Posterior cingulate gyrus (tissue), 11 donors: ENCODE measurements at places on chromosomes 2 and 18.

- DNase-seq, result no peak
Observed at GRCh38 chr2:3574155-3574554, 905 bp upstream of the RPS7 start.

DNA sequence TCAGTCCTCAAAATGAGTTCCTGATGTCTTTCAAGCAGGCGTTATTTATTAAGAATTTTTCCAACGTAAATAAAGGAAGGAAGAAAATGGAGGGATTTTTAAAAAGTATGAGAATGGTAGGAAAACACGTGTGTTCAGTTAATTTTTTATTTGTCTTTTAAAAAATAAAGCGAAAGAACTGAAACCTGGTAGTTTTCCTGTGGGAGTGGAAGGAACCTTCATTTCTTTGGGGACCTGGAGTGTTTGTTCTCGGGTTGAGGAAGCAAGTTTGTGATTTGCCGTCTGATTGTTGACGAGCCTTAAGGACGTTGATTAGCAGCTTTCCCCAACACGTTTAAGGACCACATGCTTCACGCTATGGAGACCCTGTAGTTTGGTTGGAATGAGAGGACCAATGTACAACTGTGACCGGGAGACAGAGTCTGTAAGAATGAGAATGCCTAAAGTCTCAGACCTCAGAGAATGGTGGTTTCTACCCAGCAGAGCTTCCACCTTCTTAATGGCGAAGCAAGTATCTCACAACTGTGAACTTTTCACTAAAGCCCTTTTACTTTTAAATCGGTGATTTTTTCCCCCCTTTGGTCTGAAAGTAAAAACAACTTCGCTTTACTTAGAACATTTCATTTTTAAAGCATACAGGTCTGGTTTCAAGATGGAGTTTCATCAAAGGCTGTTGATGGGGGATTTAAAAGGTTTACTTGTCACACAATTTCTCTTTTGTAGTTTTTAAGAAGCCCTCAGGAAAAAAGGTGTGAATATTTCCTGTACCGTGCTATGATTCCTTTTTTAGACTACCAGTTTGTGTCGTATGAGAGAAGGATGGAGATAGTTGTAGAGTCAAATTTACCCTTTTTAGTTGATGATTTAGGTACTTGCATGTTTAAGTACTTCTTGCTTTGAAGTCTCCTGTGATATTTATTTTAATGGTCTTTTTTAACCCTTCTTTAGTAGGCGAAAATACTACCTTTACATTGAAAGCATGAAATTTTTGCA is 1.4 kb downstream of the TTC39C start:
- DNase-seq, result no peak

DNA sequence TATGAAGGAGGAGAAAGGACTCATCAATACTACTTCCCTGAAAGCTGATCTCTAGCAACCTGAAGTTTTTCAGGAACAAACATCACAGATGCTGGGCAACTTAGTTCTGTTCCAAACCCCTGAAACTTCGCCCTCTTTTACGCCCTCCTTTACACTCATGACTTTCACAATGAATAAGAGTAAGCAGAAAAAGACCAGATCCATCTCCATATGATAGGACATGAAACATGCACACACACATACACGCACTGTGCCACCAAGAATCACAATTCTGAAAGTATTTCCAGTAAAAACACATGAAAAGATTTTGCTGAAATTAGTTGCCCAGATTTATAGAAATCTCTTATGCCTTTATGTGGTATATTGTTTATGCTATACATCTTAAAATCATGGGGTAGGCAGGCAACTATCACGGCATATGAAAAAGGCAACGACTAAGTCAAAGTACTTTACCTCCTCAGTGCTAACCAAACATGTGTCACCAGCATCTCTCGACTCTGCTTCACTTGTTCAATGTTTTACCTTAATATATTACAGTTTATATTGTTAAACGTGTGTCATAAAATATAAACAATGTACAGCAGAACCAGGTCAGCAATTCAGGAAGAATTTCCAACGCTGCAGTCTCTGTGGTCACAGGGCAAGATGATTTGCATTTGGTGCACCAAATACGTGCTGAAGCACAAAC is 47.8 kb downstream of the NHEJ1 start:
- no peak for DNase-seq

GRCh38 chr2:65032019-65032975 is 23.9 kb upstream of the CEP68 start:
- no peak for DNase-seq

- DNase-seq, result peak; percentile 29
Observed at GRCh38 chr2:44362207-44363015, 664 bp downstream of the CAMKMT start.

GRCh38 chr18:26575865-26576217 is 27.5 kb upstream of the KCTD1 start:
- no peak for DNase-seq

DNA sequence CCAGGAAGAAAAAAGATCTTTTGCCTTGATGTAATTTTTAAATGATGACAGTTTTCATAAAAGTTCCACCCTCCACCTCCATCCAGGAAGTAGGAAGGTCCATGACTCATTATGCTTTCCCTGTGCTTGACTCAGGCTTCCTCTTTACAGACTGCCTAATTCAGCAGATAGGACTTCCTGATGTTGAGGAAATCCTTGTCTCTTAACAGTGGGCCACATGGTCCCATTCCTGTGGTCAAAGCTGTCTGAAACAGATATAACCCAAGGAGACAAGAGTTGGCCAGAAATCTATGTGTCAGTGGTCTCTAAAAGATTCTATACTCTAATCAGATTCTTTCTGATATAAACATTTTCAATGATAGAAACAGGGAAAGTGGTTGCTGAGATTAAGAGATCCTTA is 119.1 kb downstream of the BAZ2B start:
- DNase-seq, result no peak

DNA sequence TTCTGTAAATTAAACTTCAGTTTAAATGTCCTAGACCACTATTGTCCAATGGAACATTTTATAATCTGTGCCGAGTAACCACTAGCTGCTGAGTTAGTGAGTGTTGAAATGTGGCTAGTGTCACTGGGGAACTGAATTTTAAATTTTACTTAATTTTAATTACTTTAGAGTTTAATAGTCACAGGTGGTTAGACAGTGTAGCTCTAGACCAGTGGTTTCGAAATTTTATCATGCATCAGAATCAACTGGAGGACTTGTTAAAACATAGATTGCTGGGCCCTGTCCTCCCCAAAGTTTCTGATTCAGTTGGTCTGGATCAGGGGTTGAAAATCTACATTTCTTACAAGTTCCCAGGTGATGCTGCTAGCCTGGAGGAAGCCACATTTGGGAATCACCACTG is 110.4 kb downstream of the FMNL2 start:
- DNase-seq, result no peak

DNA sequence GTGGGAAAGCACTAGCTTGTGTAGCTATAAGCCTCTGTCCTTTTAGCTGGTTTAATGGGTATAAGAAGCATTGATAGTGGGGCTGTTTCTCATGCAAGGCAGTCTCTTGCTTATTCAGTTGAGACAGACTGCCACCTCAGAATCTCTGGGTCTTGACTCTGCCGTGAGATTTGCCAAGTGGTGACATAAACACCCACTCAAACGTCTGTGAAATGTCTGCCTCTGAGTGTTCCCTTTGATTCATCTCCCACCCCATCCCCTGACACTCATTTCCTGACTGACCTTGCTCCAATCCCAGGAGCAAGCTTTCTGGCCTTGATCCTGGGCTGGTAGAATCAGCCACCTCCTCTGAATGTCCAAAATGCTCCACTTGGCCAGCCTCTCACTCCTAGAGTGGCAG is 141.9 kb upstream of the RBMS1 start:
- no peak for DNase-seq

GRCh38 chr2:56008661-56009431 is 85.3 kb upstream of the EFEMP1 start:
- DNase-seq, result peak; percentile 63

GRCh38 chr2:9463698-9464034 is 10.7 kb upstream of the IAH1 start:
- DNase-seq, result no peak

GRCh38 chr2:30235859-30236535 is 4.7 kb downstream of the LBH start:
- no peak for DNase-seq

DNA sequence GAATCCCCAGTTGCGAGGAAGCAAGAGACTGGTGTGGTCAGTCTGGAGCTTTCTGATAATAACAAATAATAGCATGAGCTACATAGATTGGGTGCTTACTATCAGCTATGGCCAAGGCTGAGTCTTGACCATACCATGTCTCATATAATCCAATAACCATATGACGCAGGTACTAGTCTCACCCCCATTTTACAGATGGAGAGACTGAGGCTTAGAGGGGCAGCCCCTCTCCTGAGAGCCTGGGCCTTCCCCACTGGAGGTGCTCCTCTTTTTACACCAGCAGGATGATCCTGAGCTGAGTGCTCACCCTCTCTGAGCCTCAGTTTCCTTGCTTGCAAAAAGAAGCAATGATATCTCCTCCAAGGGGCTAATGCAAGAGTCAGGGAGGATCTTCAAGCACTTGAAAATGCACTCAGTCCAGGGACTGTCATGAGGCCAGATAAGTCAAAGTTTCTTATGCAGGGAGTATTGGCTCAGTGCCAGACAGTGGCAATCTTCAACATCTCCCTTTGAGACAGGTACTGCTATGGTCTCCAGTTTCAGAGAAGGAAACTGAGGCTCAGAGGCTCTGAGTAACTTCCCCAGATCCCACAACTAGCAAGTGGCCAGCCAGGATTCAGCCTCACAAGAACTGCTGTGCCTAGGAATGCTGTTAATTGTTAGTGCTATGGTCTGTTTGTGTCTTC is 149.7 kb downstream of the TFCP2L1 start:
- DNase-seq, result no peak

DNA sequence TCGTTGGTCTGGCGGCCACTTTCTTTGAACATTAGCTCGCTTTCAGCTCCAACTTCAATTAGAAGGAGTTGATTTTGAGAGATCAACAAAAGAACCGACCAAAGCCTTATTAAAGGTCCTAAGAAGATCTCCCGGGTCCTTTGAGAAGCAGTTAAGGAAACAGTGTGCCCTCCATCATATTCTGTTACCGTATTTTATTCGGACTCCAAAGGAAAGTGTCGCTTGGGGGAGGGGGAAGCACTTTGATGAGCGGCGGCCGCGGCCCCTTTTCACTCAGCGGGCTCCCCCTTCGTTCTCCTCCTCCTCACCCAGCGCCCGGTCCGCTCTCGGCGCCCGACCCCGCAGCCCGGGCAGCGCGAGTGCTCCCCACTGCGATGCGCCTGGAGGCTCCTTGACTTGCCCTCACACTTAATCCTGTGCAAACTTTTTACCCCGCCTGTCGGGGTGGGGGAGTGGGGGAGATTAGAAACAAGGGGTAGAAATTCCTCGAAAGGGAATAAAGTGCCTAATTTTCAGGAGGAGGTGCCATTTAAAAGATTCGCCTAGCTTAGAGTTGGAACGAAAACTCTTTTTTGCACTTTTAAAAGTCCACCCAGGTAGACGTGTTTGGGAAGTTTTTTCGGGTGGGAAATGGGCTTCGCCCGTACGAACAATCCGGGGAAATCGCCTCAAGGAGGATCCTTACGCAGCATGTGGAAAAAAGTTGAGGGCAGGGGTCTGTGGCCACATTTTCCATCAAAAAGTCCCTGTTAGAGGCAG is 1.2 kb upstream of the OTX1 start:
- DNase-seq, result no peak

- no peak for DNase-seq
Observed at GRCh38 chr2:162390801-162391200, 46.9 kb downstream of the GCA start.

DNA sequence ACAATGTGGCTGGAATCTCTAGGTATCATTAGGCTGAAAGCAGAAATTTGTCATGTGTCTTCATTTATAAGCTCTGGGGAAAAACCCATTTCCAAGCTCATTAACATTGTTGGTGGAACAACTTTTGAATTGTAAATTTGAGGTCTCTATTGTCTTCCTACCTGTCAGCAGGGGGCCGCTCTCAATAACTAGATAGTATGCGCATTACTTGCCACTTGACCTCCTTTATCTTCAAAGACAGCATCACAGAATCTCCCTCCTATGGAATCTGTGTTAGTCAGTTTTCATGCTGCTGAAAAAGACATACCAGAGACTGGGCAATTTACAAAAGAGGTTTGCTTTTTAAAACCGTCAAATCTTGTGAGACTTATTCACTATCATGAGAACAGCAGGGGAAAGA is 223.1 kb downstream of the CALCRL start:
- DNase-seq, result no peak

DNA sequence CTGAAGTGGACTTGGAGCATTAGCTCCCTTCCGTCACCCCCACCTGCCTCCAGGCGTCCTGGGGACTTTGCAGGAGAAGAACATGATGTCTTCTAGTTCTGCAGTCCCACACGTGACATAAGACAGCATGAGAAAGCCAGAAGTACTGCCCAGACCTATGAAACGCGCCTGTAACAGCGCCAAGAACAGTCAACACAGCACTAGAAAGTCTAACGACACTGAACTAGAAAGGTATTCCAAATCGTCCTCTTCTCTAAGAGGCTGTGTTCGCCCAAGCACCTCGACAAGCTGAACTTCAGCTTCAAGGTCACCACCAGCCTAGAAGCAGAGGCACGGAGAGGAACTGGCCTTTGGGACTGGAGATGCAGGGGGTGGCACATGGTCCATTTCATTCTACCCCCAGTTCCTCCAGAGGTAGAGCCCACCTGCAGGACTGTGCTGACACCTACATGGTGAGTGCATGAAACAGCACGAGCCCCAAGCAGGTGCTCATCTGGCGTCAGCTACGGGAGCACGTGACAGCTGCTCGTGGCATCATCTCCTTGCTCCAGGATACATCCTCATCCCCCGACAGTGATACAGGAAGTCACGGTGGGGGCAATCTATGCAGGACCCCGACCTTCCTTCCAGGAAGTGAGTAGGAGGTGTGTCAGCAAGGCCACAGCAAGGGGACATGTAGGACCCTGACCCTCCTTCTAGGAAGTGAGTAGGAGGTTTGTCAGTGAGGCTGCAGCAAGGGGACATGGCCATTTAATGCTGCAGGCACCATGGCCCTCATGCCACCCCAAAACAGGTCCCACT is 3.7 kb downstream of the HDAC4 start:
- no peak for DNase-seq

- DNase-seq, result no peak
Observed at GRCh38 chr18:31451625-31452024, 4.1 kb downstream of the DSG3 start.

DNA sequence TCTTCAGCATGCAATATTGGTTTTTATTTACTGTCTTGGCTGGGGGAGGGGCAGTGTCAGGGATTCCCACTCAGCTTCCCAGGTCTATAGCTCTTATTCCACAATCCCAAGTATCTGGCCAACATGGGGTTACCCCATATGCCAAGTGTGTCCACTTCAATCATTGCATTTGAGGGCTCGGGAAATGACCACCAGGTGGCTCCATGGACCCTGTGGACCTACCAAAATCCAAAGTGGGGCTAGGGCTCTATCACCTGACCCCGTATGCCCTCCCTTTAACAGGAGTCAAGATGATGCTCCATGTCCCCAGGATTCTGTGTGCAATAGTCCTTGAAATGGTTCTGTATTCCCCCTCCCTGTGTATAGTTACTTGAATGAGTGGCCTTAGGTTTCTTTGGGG is 12.1 kb upstream of the TRAF3IP1 start:
- DNase-seq, result no peak

GRCh38 chr2:108932736-108933332 is 56.2 kb downstream of the EDAR start:
- no peak for DNase-seq

GRCh38 chr2:202115479-202115971 is 42.5 kb downstream of the KIAA2012 start:
- no peak for DNase-seq
